Neural progenitor cell (in vitro differentiated cells): ENCODE measurements at places on chromosomes 3 and 15. TPM values are rescaled to one million over a fixed set of nuclear protein-coding genes. Genes with fewer than 3 reads are reported as not detected.
A peak's percentile ranks its signal among the peaks of the same experiment; 100 is the strongest.

DNA sequence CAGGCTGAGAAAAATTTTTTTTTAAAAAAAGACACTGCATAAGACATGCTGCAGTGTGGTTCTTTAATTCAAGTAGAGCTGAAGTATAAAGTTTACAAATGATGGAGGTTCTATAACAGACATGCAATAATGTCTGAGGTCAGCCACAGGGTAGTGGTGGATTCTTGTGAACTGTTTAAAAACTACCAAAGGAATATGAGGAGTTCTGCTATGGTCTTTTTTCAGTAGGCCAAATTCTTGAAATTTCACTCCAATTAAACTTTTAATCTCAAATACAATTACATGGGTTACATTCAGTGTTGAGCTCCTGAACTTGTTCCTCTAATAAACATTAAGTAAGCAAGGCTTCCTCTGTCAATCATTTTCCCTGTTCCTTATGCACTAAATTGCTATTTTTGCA lies 122.7 kb downstream of the PLD1 start:
- DNase-seq = no peak

The GOLGA6D gene
- total RNA-seq = not detected in 2 replicates

DNA sequence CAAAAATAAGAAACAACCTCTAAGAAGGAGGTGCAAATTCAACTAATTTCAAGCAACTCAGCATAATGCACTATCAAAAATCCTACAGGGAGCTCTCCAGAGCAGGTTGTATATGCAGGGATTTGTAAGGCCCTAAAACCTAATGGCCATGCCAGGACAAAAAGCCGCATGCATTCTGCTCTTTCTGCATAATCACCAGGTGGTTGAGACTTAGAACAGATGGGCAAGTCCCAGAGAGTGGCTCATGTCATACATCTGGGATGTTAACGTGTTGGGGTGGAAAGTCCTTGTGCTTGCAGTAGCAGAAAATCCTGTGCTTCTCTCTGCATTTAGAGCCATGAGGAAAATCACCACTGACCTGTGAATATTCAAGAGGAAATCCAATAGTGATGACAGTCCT lies 1002.9 kb downstream of the AGBL1 start:
- DNase-seq = no peak

The EIF5A2 gene
- 6.6 and 8.4 TPM in 2 replicates for total RNA-seq

The GOLGA8Q gene
- total RNA-seq = not detected in 2 replicates

The TNFAIP8L3 gene
- total RNA-seq = not detected in 2 replicates

GRCh38 chr3:76487446-76487845 lies 552.5 kb upstream of the ROBO2 start:
- DNase-seq = no peak

The APOD gene
- not detected in 2 replicates for total RNA-seq

DNA sequence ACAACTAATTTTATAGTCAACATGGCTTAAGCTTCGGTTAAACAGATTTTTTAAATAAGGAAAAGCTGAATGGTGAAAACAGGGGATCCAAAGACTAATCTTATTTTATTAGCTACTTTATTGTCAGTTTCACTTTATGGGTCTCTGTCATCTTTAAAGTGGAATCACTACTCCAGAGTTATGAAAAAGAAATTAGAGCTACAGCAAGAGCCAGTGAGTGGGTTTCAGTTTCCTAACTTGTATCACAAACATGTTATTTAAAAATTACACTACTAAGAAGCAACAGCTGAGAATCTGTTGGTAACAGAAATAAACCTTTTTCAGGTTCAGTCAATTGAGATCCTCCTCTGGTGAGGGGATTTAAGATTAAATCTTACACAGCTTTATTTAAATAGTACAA lies 10.0 kb downstream of the PHC3 start:
- DNase-seq = no peak

GRCh38 chr3:23778446-23778845 lies 27.3 kb upstream of the UBE2E1 start:
- DNase-seq = no peak

- DNase-seq = no peak
These were observed 8.4 kb downstream of the MELTF start for GRCh38 chr3:197021231-197021630.

- DNase-seq = no peak
These were observed 65.5 kb upstream of the SLC7A14 start for GRCh38 chr3:170651260-170651845.

GRCh38 chr15:29596266-29596665 lies 226.0 kb downstream of the TJP1 start:
- DNase-seq = no peak

- no peak for DNase-seq
These were observed 22.9 kb upstream of the CGNL1 start for GRCh38 chr15:57353317-57353804.

The CACNA1D gene
- 0.25 and 4.7 TPM in 2 replicates for total RNA-seq

DNA sequence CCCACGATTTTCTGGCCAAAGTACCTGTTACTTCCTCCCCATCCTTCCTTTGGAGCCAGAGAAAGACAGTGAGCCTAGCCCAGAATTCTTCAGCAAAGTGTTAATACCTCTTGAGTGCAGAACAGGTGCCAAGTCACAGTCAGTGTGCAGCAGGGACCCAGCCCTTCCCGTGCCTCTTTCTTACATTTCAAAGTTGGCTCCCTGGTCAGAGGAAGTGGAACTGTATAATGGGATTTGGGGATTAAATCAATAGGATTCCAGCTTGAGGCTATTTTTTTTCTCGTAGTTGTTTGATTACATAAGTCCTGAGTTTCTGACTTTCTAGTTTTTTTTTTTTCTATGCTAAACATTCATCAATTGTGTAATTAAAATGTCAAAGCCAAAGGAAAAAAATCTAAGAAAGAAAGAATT lies 52.6 kb upstream of the ABHD10 start:
- DNase-seq = peak; percentile 57

GRCh38 chr3:134985864-134986715 lies 191.0 kb downstream of the EPHB1 start:
- DNase-seq = no peak

The ISLR2 gene
- total RNA-seq = not detected in 2 replicates

DNA sequence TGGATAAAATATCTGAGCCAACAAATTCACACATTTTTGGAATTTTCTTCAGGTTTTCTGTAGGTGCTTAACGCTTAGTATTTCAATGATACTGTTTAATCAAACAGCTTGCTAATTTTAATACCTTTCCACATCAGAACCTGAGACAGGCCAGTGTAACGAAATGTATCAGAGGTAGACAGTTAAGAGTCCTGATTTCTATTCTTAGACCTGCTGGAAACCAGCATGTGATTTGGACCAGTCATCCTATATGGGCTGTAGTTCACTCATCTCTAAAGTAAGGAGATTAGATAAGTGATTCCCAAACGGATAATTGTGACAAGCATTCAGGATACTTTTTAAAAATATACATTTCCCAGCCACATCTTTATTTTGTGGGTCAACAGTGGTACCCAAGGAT lies 18.4 kb downstream of the ARL6IP5 start:
- DNase-seq = no peak

DNA sequence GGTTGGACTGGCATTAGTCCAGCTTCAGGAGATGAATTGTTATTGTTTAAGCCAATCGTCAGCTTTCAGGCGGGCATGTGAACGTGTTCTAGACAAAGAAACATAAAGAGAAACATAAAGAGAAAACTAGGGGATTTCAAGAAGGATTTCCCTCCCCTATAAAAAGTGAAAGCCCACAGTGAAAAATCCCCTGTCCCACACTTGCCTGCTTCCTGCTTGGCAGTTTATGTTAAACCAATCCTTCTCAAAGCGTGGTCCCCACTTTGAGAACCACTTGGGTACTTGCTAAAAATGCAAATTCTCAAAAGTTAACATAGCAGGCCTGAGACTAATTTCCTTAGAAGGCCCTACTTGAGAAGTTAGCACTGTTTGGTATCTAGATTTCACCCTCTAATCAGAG lies 293.0 kb upstream of the SOX14 start:
- DNase-seq = no peak

GRCh38 chr3:153293265-153293664 lies 131.2 kb downstream of the RAP2B start:
- no peak for DNase-seq

DNA sequence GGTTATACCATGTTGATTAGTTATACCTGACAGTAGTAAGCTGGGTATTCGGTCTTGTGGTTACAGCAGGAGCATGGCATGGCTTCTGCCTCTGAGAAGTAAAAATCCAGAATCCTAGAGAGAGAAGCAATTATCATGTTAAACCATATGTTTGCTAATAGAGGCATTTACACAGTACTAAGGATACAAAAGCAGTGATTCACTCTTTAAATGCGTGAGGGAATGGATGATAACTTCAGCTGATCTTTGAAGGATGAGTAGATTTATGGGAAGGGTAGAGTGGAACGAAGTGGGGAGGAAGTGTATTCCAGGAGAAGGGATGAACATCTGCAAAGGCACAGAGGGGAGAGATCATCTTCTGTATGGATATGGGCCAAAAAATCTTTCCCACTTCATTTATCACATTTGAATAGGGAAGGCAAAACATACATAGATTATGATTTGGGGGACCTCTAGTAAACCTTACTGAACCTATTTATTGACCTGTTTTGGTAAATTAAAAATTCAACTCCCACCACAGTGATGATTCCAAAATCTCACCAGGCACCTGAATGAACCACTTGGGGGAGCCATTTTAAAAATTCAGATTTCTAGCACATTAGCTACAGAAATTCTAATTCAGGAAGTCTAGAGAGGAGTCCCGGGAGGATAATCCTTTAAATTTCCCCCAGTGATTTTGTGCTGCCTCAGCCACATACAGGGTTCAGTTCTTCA lies 35.1 kb downstream of the IGSF10 start:
- DNase-seq = no peak

GRCh38 chr3:159186581-159186980 lies 384.7 kb downstream of the MFSD1 start:
- DNase-seq = no peak

DNA sequence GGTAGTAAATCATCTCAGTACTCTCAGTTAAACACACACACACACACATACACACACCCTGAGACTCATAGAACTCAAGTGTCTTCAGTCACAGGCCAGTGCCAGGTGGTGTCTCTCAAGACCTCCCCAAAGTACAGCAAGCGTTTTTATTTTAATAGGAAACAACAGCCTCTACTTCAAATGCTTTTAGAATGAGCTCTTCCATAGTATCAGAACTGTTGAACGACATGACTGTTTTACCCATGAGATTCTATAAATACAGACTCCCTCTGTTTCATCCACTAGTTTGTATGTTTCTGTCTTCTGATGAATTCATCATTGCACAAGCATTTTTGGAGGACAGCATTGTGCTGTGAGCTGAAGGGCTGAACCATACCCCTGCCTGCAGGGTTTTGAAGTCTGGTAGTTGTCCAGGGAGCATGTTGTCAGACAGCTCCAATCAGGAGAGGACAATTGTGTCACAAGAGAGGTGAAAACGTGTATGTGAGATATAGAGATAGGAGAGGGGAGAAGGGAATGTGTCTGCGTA lies 201.0 kb upstream of the BCL6 start:
- DNase-seq = no peak

GRCh38 chr3:114899186-114899931 lies 247.7 kb downstream of the ZBTB20 start:
- peak; percentile 31 for DNase-seq

GRCh38 chr3:72555714-72556113 lies 292.5 kb downstream of the SHQ1 start:
- no peak for DNase-seq

GRCh38 chr15:40285554-40286011 lies 2.7 kb upstream of the ANKRD63 start:
- no peak for DNase-seq

DNA sequence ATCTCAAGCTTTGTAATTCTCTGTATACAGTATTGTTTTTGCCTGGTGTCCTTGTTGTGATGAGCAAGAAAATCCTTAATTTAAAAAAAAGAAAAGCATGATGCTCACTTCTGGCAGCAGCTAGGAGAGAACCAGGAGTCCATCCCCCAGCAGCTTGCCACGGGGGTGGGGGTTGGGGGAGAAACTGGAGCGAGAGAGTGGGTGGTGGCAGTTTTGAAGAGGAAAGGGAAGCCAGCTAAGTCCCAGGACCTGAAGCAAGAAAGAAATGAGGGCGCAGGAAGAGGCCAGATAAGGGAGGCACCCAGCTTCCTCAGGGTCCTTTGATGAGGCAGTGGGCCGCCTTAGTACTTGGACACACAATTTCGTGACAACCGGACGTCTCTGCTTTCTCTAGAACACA lies 23.5 kb downstream of the CHAC1 start:
- DNase-seq = no peak

DNA sequence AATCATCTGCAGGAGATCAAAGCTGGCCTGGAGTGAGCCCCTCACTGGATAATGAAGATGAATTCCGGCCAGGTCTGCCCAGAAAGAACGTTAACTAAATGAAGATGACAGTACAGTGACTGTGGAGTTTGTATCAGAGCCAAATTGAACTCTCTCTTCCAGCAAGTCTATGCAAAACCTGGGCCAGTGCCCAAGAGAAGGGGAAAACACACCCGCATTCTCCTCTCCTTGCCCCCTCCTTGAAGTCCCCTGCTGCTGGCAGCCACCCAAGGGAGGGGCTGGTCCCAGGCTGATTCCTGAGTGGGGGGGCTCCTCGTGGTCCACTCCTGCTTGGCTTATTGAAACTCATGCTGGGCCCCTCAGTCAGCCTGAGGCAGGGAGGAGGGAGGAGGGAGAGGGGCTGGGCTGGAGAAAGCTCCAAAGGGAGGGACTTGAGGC lies 155.7 kb downstream of the RAB11A start:
- DNase-seq = no peak

GRCh38 chr15:68795298-68795848 lies 25.3 kb downstream of the ANP32A start:
- peak; percentile 96 for DNase-seq

The SCG3 gene
- 0.15 and 0.19 TPM in 2 replicates for total RNA-seq

DNA sequence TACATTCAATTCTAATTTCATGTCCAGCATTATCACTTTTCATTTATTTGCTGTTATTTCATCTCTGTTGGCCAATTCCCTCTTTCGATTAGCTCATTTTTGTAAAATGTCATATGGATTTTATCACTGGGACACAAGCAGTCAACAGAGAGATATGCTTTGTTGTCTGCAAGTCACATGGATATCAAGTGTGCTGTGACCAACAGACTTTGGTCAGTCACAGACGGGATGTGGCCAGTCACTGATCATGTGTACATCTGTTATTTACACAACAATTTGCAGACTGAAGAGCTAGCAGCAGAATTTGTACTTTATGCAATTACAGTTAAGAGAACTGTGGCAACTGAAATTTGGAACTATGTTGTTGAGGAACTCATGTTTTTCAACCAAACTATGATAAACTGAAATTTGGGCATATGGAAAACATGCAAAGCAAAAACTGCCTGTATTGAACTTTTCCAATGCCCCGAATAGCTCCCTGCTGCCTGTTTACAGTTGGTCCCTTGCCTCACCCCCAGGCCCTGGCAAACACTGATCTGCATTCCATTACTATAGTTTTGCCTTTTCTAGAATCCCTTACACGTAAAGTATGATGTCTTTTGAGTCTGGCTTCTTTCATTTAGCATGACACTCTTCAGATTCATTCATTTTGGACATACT lies 104.4 kb downstream of the RPL22L1 start:
- DNase-seq = no peak

The P2RY14 gene
- total RNA-seq = not detected in 2 replicates

- DNase-seq = no peak
These were observed 5.7 kb upstream of the CYP11A1 start for GRCh38 chr15:74373056-74373650.

The GP5 gene
- 0.03 TPM in 1 of 2 replicates, not detected in the other for total RNA-seq

The CPN2 gene
- total RNA-seq = not detected in 2 replicates
